ENCODE measurements at places on chromosomes 16 and 17.

GRCh38 chr16:31248344-31248743 is 11.4 kb upstream of the ITGAM start:
- DNase-seq = no peak

GRCh38 chr16:73408311-73408710 is 360.4 kb upstream of the ZFHX3 start:
- no peak for DNase-seq

GRCh38 chr17:27218041-27218440 is 75.9 kb upstream of the WSB1 start:
- DNase-seq = no peak

GRCh38 chr16:86337138-86337537 is 173.2 kb upstream of the FOXF1 start:
- peak; percentile 21 for DNase-seq

DNA sequence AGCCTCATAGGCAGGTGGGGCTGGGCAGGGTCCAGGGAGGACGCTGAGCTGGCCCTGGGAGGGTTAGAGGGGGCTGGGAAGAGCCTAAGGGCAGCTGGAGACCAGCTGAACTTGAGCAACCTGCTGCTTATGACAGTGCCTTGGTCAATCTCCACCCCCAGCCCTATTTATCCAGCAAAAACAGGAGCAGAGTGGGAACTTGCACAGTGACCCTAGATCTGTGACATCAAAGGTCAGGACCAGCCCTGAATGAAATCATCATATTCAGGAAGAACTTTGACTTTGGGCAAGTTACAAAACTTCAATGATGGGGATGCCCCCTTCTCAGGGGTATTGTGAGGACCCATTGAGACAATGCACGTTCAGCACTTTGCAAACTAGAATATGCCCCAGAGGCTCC is 9.4 kb downstream of the CD300LF start:
- DNase-seq = no peak

- no peak for DNase-seq
Observed at GRCh38 chr17:59643159-59644140, 23.8 kb downstream of the CLTC start.

DNA sequence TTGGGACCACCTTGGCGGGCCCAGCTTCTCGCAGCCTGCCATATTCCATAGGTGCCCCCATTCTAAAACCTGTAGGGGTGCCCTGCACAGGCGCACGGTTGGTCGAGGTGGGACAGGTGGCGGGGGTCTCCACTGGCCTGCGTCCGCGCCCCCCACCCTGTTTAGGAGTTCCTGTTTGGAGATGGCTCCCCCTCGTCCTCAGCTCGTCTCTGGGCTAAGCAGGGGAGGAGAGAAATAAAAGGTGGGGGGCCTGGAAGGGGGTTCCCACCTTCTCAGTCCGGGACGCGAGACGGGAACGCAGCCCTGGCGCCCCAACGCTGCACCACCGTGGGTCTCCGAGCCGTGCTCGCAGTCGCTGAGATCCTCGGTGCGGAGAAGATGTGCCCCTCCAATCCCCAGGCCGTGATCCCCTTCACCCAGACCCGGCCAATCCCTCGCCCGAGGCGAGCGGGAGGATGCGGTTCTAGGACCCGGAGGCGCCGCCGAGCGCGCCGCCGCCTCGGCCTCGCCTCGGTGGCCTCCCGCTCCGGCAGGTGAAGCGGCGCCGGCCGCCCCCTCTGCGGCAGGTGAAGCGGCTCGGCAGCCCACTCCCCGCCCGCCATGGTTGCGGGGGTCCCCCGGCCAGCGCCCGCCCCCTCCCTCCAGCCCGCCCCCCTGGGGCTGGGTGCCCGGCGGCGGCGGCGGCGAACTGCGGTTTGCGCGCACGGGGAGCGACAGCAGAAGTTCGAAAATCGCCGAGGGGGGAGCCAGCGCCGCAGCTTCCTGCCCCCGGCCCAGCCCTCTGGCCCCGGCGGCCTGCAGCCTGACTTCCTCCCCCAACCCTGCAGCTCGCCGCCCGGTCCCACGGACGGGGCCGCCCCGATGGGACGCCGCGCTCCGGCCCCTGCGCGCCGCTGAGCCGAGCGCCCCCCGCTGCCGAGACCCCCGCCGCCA is at the start of gene FMNL1:
Gene FMNL1 (plus strand): TSS at position 805 of the 933 bp plus-strand sequence. CDS start 240 bp downstream, outside the sequence.
- DNase-seq = peak; percentile 87

DNA sequence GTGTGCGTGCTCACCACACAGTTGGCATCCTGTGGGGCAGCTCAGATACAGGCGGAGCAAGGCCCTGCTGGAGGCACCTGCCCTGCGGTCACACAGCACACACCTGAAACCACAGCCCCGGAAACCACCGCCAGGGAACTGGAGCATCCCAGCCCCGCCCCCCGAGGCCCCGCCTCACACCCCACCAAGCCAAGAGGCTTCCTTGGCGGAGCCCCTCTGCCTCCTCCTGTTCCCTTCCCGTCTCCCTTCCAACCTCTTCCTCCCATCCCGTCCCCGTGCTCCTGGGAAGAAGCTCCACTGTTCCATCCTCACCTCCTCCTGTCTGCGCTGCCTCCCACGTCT is 205.5 kb downstream of the NTN1 start:
- no peak for DNase-seq

DNA sequence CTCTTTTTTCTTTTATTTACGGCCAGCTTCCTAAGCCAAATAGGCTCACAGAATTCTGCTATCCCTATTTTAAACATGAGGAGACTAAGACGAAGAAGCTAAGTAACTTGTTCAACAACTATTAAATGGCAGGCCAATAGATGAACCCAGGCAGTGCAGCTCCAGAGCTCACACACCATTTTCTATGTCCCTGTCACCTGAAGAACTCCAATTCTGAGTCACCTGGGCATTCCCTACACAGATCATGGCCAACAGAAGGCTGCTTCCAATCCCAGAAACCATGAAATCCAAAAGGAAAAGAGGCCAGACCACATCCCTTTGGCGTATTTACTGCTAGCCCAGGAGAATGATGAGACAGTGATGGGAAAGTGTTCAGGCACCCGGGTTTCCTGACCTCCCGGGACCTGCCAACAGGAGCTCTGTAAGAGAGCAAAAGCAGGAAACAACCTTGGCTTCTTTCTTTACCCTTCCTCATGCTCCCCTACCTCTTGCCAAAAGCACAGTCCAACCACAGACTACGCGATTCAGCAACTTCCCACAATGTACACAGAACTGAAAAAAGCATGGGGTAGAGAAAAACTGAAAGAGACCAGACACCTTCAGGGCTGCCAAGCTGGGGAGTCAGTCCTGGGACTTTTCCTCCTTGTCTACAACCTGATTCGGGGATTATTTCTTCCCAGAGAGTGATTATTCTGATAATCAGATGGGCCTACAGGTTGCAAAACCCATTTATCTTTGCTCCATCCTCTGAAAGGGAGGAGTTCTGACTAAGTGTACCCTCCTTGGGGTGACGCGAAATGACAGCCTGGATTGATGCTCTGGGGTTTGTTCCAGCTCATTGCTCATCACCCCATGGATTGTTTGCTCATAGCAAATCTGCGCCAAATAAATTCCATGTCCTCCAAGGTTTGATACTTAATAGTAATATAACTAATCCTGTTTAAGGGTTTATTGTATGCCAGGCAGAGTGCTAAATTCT is 47.8 kb upstream of the HAS3 start:
- no peak for DNase-seq

DNA sequence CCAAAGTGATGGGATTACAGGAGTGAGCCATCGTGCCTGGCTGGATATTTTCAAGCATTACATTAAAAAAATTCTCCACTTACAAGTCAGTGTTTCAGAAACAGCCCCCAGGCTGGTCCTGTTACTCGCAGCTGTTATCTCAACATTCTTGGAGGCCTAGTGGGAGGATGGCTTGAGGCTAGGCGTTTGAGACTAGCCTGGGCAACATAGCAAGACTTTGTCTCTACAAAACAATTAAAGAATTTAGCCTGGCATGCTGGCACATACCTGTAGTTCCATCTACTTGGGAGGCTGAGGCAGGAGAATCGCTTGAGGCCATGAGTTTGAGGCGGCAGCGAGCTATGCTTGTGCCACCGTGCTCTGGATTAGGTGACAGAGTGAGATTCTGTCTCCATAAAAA is 26.5 kb upstream of the SPNS3 start:
- no peak for DNase-seq

GRCh38 chr16:3292604-3293003 is 9.3 kb downstream of the ZNF263 start:
- no peak for DNase-seq

GRCh38 chr17:45719335-45720071 is 64.6 kb upstream of the CRHR1 start:
- DNase-seq = no peak

DNA sequence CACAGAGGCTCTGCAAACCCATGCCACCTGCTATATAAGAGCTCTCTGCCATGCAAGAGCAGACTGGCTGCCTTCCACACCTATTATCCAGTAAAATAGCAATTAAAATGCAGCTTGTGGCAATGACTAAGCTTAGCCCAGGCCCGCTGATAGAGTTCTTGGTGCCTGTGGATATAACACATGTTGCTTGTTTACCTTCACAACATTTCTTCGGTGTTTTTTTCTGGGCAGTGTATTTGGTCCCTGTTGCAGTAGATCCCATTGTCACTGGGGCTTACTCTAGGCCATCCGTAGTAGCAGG is 63.5 kb downstream of the SPECC1 start:
- DNase-seq = no peak

GRCh38 chr17:76150712-76151622 is 9.9 kb upstream of the FOXJ1 start:
- DNase-seq = no peak

DNA sequence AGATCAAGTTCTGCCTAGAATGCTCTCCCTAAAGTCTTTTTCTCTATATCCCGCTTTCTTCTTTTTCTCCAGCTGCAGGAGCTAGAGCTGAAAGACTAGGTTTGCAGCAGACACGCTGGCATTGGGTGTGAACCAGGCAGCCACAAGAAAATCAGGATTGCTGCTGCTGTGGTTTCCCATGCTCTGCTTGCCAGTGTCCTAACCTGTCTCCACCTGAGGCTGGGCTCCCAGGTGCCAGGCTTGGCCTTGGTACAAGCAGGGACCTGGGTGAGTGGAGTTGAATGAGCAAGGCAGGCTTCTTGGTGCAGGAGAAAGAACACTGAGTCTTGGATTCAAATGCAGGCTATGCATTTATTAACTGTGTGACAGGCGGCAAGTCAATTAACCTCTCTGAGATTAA is 440.3 kb upstream of the MAF start:
- DNase-seq = no peak

DNA sequence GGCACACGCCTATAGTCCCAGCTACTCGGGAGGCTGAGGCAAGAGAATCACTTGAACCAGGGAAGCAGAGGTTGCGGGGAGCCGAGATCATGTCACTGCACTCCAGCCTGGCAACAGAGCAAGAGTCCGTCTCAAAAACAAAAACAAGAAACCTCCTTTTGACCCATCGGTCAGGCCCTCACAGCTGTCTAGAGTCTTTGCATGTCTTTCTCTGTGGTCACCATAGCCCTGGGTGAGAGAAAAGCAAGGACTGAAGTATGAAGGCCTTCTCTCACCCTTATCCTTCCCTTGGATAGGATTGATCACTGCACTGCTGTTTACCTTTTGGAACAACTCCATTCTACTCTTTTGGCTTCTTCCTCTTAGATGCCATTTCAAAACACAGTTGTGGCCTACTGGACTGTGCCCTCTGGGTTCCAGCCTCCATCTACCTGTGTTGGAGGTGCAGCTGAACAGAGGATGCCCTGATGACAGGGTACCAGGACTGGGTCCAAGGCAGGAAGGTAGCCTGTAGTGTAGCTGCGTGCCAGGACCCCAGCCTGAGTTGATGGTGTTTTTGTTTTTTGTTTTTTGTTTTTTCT is 37.1 kb downstream of the LDHD start:
- DNase-seq = no peak

- peak; percentile 97 for DNase-seq
Observed at GRCh38 chr16:85137323-85138072, 25.2 kb upstream of the CIBAR2 start.

DNA sequence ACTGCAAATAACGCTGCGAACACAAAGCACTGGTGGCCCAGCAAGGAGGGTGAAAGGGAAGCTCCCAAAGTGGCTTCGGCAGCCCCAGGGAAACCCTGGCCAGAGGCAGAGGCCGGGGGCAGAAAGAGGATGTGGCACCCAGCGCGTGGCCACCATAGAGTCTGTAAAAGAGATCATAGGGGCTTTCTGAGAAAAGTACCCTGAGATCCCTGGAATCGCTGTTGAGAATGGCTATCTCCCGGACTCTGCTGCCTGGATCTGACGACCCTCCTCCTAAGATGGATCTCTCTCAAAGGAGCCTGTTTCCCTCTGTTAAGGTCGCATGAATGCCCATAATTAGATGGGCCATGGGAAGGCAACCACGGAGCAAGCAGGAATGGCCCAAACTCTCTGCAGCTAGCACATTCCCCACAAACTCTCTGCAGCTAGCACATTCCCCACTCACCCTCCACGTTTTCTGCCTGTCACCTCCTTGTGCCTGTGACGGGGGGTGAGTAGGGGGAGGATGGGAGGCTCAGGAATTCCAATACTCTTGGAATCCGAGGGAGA is 364.4 kb downstream of the XYLT1 start:
- no peak for DNase-seq

- no peak for DNase-seq
Observed at GRCh38 chr16:73062001-73062616, 14.2 kb upstream of the ZFHX3 start.

DNA sequence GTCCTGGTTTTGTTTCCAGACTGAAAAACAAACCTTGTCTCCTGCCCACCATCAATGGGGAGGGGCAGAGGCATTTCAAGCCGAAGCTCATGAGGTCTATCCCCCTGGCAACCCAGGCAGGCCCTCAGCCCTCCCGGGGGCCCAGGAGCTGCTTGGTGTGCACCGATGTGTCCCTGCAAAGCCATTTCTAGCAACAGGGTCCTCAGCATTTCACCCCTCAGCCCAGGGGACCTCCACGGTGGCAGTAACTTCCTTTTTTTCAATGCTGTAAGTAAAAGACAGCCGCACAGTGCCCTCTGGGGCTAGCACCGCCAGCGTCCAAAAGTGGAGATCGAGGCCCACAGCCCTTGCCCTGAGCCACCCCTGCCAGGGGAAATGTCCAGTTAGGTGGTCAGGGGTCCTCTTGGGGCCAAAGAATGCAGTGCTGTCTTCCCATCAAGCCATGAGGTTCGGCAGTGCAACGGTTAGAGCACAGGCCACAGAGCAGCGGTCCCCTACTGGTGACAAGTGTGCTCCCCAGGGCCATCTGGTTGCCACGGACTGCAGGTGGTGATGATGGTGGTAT is 79.9 kb downstream of the LITAF start:
- DNase-seq = no peak

- no peak for DNase-seq
Observed at GRCh38 chr16:86227041-86227440, 283.3 kb upstream of the FOXF1 start.

DNA sequence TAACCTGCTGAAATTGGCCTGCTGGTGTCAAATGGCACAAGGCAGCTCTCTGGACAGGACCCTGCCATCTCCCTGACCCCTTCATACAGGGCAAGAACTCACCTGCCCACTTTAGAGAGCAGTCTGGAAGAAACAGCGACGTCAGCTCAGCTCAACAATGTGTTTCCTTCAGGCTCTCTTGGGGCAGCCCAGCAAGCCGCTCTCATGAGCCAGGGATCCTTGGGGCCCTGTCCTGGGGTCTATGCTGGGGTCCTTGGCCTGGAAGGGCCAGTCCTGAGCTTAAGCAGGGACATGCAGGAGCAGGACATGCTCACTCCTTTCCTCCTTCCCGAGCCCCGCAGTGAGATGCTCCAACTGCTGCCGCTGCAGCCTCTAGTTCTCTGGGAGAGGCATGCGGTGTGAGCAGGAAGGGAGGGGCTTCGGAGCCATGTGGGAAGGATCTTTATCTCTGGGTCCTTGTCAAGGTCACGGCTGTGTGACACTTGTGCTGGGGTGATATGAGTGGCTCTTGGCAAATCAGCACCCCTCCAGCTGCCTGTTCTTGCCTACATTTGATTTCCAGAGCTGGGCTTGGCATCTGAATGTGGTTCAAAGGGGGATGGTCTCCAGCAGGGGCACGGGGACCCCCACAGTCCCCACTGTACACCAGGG is 3.4 kb downstream of the C1QTNF1 start:
- peak; percentile 52 for DNase-seq

- peak; percentile 95 for DNase-seq
Observed at GRCh38 chr17:19507775-19508576, 25.7 kb upstream of the SLC47A1 start.
